ENCODE measurements at places on chromosomes 6 and 20. TPM values are rescaled to one million over a fixed set of nuclear protein-coding genes. Genes with fewer than 3 reads are reported as not detected.
A peak's percentile ranks its signal among the peaks of the same experiment; 100 is the strongest.

- no peak for DNase-seq
These were observed 12.1 kb downstream of the ZDHHC14 start for GRCh38 chr6:157392927-157393668.

DNA sequence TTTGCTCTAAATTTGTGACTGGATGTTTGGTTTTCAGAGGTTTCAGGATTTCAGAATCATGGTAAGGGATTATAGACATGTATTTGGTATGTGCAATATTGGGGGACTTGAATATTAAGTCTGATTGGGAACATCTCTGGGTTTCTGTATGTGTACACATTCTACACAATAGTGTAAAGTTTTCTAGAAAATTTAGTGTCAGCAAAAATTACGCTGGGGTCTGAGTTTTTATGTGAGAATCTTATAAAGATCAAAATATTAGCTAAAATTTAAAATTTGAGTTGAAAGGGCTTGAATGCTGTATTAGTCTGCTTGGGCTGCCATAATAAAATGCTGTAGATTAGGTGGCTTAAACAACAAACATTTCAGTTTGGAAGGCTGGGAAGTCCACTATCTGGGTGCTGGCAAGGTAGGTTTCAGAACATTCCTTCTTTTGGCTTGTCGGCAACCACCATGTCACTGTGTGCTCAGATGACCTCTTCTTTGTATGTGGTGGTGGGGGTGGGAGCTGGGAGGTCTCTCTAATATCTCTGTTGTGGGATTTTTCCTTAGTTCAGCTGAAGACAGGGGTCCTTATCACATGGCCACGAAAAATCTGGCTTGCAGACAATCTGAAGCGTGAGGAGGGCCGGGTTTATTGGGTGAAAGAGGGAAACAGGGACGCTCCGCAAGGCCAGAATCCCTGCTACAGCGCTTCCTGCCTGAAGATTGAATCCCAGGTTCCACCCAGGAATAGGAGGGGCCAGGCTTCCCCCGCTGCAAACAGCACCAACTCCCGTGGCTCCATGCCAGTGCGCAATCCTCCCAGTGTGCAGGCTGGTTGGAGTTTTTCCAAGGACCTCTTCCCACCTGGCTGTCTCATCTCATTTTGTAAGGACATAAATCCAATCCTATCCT, 299.7 kb downstream of the PLCB1 start:
- DNase-seq: peak; percentile 58

DNA sequence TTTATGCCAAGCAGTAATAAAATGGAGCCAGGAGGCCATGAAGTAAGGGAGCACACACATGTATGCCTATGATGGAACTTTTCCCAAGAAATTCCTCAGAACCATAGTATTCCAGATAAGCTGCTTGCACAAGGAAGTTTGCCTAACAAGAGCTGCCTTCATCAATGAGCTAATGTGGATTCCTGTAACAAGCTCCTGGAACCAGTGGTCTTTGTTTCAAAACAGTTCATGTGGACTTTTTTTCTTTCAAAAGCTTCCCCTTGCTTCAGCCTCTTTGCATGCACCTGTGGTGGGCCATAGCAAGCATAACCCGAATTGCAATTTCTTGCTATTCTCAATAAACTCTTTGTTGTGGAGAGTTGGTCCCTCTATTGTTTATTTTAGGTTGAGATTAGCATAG, 359.6 kb downstream of the UTRN start:
- DNase-seq: no peak

- no peak for DNase-seq
These were observed 14.1 kb downstream of the FAM210B start for GRCh38 chr20:56372850-56373249.

DNA sequence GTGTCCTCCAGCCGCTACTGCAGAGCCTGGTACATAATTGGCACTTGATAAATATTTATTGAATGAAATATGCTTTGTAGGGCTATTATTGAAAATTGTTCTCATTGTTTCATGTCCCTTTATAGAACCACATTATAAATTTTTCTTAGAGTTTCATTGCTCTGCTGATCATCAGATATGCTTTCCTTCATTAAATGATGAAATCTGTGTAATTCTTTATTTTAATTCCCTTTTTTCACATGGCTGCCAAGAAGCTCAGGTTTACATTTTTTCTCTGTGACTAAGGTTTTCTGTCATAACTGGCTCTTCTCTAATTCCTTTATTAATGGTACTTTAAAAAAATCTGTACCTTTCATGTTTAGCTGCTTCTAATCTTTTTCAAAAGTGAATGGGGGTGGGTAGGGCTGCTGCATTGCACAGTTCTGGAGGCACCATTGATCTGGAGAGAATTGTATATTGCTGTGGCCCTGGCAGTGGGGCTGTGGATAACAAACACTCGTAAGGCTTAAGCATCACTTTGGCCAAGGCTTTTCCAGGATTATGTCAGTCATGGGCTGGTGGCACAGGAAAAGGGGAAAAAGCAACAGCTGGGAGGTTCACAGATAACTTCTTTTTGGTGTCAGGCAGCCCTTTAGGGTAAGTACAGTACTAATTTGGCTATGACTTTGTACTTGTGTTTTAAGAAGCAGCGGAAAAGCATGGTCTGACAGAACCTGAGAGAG, 43.8 kb downstream of the ARFGEF2 start:
- no peak for DNase-seq

GRCh38 chr6:146870760-146871159, 272.0 kb downstream of the ADGB start:
- DNase-seq: no peak

- DNase-seq: no peak
These were observed 28.1 kb downstream of the ADGRF5 start for GRCh38 chr6:46893648-46894047.

DNA sequence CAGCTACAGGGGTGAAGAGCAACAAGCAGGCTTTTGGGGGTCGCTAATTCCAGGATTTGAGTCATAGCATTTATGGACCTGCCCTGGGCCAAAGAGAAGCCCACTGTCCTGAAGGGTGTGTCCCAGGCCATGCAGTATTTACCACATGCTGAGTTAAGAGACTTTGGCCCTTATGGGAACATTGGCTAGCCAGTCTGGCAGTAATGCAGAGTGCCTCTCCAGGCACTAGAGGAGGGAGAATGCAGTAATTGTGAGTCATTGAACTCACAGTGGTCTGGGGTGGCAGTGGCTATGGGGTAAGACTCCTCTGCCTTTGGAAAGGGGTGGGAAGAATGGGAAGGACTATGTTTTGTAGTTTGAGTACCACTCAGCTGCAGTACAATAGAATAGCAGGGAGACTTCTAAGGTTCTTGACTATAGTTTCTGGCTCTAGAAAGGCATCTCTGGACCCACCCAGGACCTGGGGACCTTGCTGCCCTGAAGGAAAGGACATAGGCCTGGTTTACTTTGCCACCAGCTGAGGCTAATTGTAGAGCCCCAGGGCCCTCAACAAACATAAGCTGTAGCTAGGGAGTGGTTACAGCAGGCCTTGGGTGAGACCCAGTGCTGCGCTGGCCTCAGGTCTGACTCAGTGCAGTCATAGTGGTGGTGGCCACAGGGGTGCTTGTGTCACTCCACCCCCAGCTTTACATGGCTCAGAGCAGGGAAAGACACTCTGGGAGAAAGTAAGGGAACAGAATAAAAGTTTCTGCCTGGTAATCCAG, 520.9 kb downstream of the HTR1B start:
- DNase-seq: peak; percentile 49

DNA sequence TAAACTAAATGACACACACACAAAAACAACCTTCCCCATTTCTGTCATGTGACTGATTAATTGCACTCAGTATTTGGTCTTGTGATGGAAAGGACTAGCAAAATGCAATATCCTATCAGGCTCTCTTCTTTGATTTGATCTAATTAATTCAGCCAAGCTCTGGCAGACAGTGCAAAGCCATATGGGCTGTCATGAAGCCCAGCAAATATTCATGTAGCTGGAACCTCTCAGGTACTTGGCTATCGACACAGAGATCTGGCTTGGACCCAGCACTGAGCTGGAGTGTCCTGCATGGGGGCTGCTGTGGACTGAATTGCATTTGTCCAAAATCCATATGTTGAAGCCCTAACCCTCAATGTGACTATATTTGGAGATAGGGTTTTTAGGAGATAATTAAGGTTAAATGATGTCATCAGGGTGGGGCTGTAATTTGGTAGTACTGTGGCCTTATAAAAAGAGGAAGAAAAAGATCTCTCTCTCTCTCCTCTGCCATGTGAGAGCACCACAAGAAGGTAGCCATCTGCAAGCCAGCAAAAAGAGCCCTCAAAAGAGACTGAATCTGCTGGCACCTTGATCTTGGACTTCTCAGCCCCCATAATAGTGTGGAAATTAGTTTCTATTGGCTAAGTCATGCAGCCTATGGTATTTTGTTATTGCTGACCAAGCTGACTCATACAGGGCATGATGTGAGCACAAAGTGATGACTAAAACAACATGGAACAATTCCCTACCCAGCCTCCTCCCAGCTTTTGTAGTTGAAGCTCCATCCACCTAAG, 77.1 kb downstream of the STMND1 start:
- no peak for DNase-seq

GRCh38 chr6:143734641-143735063, 56.9 kb downstream of the PHACTR2 start:
- no peak for DNase-seq

DNA sequence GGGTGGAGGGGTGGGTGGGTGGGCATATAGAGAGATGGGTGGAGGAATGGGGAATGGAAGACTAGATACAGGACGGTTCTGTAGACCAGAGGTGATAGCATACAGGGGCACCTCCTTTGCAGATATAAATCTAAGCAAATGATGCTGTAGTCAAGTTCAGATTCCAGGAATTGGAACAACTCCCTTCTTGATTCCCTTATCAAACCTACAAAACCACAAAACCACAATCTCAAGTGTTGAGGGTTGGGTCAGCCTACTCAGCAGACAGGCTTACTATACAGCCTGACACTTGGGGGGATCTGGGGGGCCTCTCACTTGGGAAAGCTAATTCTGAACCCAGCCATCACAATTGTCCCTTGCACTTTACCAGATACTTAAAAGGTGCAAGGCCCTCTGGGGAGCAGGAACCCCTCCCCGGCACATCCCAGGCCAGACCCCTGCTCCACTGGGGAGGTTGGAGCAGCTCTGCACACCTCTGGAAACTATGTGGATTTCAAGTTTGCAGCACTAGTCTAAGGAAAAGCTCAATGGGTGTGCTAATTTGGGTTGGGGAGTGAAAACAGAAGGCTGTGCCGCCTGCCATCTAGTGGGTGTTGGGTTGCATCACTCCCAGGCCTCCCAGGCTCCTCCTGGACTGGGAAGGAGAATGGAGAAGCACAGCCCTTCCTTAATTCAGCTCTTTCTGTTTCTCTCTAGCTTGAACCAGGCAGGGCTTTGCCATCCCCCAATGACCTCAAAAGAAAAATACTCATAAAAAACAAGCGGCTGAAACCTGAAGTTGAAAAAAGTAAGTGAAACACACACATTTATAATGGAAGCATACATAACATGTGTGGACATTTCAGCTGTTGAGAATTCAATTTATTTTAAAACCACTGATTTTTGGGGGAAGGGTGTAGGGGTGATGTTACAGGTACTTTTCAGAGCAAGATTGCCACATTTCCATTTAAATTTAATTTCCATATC, 121.2 kb upstream of the LAMP5 start:
- peak; percentile 61 for DNase-seq

GRCh38 chr20:51366155-51366886, 176.2 kb downstream of the NFATC2 start:
- DNase-seq: no peak

DNA sequence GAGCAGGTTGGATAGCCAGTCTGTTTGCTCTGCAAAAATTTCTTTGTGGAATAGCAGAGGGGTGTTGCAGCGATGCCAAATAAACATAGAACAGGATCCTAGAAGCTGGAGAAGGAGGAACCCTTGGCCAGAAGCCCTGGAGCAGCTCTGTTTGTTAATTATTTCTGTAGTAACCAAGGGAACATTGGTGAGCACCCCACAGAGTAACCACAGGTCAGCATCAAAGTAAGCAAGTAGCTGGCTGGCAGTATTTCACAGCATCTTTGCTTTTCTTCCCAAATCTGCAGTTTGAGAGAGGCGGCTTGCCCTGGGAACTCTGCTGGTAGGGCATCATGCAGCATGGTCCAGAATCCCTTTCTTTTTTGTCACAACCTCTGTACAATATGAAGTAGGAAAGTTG, 12.7 kb upstream of the APMAP start:
- DNase-seq: peak; percentile 66

DNA sequence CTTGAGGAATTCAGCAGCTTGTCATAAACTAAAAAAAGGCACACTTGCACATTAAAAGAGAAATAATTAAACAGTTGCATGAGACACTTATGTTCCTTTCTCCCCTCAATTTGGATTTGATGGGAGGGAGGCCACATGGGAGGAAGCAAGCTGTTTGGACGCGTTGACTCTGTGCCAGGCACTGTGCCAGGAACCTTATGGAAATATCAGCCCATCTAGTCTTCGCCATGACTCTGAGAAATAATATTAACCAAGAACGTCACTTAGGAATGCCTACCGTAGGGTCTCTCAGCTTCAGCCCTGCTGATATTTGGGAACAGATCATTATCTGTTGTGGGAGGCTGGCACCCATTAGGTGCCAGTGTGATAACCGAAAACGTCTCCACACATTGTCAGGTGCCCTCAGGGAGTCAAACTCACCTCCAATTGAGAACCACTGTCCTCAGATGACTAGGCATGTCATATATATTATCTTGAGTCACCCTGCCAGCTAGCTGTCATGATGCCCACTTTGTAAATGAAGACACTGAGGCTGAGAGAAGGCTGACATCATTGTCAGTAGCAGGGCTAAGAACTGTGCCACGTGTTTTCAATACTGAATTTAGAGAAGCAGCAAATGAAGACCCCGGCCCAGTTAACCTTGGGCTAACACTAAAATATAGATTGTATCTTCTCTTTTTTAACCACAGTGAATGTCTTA, 36.1 kb downstream of the EYA2 start:
- no peak for DNase-seq

DNA sequence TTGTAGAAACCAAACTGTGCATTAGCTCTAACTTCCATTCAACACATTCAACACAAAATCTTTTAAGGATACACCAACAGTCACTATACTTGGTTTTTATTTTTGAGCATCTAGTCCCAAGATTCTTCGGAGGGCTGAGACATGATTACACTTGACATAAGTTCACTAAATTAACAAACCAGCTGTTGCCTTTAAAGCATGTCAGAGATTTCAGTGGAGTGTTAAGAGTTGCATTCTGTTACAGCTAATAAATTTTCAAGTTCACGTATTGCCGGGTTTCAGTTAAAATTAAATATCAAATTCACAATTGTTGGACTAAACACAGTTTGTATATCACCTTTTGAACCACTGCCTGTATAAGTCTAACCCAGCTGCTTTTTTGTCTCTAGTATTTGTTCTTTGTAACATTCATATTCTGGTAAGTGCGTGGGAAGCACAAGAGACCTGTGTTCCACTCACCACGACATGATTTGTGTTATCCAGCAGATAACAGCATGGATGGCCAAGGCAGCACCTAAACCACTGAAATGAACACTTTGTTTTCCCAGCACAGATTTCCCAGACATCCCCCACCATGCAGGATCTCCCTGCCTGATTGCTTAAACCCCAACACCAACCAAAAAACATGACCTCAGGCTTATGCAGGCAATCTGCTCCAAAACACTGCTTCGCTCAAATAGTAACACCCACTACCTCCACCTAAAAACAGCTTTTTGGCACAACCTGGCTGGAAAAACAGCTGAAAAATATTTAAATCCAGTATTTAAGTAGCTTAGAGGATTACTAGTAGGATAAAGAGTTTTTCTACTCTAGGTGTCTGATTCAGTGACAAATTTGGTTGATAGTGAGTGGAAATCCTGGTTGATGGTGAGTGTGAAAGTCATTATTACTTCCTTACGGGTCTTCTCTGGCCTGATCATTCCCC, 286.5 kb upstream of the NT5E start:
- no peak for DNase-seq

KIAA0408 gene
- total RNA-seq: 0.07 TPM

EPHA7 gene
- total RNA-seq: not detected

THBD gene
- 15.6 TPM for total RNA-seq

HLA-DOA gene
- total RNA-seq: 1.5 TPM

GPR6 gene
- total RNA-seq: not detected

PCSK2 gene
- not detected for total RNA-seq

DOK5 gene
- total RNA-seq: not detected

Data from right lobe of liver (tissue), 6 donors.